ENCODE measurements at places on chromosomes 3 and 15.

DNA sequence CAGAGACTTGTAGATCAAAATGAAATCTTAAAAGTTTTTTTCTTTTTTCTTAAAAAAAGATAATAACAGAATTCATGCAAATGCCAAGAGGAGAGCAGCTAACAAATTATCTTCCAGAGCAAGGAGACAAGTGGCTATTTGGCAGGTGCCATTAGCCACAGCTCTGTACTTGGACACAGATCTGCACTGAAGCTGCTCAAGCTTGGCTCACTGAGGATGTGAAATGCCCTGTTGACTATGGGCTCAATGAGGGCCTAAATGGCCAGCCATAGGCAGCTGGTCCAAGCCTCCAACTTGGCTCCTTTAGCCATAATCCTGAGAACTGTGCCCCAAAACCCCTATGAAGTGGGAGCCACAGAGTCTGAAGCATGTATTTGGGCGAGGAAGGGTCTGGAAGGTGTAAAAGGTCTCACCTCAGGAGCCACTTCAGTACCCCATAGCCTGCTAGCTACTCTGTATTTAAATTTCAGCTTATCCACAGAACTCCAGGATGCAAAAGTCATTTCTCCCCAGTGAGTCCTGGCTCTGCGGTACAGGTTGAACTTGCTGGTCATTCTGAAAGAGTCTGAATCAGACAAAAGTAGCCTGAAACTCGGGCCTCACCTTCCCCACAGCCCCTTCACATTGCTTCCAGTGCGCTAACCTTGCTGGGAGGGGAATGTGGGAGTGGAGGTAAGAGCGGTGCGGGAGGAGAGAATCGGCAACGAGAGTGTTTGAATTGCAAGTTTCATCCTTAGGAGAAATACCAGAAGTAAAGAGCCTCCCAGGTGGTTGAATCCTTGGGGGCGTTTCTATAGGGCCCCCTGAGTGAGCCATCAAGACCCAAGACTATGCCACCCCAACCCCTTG is 48.0 kb downstream of the ZIC4 start:
- DNase-seq: no peak

GRCh38 chr3:190676481-190676880 is 162.6 kb downstream of the IL1RAP start:
- DNase-seq: no peak

- DNase-seq: no peak
These were observed 272.0 kb downstream of the RORA start for GRCh38 chr15:60957111-60957510.

DNA sequence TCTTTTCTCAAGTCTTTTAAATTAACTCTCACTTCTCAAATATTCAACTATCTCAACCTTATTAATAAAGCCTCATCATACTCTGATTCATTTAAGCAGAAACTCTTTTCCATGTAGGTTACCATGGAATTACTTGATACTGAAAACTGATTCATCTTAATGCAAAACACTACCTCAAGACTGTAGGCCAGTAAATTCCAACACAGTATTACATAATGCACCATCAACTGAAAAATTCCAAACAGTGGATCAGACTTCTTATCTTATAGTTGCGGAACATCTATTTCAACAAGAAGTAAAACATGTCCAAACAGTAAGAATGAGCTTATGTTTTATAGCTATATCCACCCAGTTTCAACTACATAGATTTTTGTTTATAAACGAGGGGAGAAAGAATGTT is 124.5 kb downstream of the PEAK1 start:
- DNase-seq: no peak

GRCh38 chr3:194707147-194707540 is 21.5 kb downstream of the FAM43A start:
- DNase-seq: no peak
